ENCODE measurements at places on chromosomes 16 and 17.
A peak's percentile ranks its signal among the peaks of the same experiment; 100 is the strongest.

GRCh38 chr17:82113941-82114340 is 15.9 kb upstream of the FASN start:
- DNase-seq, result no peak

DNA sequence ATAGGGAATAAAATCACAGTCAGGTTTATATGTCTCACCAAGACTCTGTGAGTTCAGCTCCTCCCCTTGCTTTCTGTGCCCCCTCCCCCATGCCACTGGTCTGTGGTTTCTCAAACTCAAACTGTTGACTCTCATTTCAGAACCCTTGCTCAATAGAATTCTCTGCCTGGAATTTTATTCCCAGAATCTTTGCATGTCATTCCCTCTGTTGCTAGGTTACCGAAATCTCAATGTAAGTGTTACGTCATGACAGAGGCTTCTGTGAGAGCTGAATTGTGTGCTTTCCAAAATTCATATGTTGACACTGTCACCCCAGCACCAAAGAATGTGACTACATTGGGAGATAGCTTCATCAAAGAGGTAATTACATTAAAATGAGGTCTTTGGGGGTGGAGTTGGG is 1938.8 kb downstream of the TP53TG3F start:
- DNase-seq, result no peak

GRCh38 chr17:46851029-46851741 is at the start of gene WNT9B:
Gene WNT9B (plus strand): TSS chr17:46851583. CDS start chr17:46851639, 56 bp downstream.
- DNase-seq, result peak; percentile 32

- DNase-seq, result no peak
Observed at GRCh38 chr16:85969159-85969558, 70.2 kb downstream of the IRF8 start.

DNA sequence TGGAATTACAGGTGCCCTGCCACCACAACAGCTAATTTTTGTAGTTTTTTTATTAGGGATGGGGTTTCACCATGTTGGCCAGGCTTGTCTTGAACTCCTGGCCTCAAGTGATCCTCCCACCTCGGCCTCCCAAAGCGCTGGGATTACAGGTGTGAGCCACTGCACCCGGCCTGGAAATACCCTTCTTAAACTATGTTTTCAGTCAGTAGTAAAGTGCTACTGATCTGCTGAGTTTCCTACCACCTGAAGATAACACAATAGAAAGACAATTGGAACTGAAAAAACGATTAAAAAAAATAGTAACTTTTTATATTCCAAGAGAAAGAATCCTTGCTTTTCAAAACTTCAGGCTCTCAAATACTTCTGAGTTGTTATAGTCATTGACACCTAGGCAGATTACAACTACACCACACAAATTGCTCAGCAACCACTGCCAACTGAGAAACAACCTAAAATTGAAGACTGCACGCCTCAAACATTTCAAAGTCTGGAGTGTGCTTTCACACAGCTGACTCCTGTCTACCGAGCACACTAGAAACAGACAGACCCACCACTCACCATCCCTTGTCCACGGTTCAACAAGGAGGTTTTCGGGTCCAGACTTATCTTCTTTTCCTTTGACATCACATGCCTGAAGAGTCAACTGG is 40.9 kb downstream of the ZZEF1 start:
- no peak for DNase-seq

Measured in muscle of leg (tissue), 16 donors.